ENCODE measurements at places on chromosomes 13 and 19.

GRCh38 chr13:66489586-66489985, 740.5 kb downstream of the PCDH9 start:
- no peak for DNase-seq

GRCh38 chr13:39596685-39597084, 6.3 kb downstream of the LHFPL6 start:
- DNase-seq, result no peak

DNA sequence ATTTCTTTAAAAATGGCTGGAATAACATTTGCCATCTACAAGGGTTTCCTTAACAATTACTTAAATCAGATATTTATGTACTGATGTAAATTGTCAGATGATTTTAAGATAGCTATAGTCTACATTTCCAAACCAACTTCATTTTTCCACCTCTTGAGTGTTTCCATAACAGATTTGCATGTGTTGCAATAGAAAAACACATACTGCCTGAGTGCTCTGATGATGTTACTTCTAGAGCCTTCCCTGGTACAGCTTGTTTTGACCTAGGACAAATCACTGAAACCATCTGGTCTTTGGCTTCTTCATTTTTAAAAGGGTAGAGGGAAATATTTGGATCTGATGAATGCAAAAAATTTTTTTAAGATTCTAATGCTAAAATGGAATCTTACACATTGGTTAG, 245.9 kb downstream of the PCDH9 start:
- DNase-seq, result no peak

DNA sequence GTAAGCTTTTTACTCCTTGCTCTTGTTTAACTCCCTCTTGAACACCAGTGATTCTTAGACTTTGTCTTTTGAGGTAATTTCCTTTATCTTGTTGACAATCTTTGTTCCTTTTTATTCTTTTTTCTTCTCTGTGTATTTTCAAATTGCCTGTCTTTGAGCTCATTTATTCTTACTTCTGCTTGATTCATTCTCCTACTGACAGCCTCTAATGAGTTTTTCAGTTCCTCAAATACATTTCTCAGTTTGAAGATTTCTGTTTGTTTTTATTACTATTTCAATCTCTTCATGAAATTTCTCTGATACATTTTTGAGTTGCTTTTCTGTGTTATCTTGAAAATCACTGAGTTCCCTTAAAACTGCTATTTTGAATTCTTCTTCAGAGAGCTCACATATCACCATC, 154.1 kb downstream of the ATP8A2 start:
- DNase-seq, result no peak

GRCh38 chr19:16376649-16377048, 52.0 kb downstream of the KLF2 start:
- no peak for DNase-seq

DNA sequence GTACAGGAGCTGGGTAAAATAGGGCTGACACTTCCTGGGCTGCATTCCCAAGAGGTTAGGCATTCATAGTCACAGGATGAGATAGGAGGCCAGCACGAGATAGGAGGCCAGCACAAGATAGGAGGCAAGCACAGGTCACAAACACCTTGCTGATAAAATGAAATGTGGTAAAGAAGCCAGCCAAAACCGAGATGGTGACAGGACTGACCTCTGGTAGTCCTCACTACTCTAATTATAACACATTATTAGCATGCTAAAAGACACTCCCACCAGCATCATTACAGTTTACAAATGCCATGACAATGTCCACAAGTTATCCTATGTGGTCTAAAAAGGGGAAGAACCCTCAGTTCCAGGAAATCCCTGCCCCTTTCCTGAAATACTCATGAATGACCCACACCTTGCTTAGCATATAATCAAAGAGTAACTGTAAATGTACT, 20.9 kb upstream of the IGSF23 start:
- no peak for DNase-seq

DNA sequence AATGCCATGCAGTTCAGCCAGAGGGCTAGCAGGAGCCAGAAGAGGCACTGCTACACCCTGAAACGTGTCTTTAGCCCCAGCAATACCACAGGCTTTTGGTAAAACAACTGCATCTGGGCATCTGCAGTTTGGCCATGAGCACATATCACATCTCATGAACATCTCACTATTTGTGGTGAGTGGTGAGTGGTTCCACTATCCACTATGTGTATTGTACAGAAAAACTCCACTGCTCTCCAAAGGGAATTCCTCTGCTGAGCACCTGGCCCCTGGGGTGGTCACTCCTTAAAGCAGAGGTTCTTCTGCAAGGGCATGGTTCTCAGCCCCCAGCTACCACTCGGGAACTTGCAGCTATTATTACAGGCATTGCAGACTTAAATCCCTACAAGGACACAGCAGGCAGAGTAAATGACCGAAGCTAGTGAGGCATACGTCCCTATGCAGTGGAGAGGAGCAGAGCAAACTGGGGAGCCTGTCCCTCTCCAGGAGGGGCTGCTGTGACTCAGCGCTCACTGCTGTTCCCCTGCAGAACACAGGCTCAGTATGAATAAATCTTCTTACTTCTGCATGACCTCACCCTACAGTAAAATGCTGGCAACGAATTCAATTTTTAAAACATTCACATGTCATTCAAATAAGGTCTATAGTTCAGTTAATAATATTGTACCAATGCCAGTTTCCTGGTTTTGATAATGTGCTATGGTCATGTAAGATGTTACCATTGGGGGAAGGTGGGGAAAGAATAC, 332.4 kb upstream of the ZNF507 start:
- DNase-seq, result no peak

DNA sequence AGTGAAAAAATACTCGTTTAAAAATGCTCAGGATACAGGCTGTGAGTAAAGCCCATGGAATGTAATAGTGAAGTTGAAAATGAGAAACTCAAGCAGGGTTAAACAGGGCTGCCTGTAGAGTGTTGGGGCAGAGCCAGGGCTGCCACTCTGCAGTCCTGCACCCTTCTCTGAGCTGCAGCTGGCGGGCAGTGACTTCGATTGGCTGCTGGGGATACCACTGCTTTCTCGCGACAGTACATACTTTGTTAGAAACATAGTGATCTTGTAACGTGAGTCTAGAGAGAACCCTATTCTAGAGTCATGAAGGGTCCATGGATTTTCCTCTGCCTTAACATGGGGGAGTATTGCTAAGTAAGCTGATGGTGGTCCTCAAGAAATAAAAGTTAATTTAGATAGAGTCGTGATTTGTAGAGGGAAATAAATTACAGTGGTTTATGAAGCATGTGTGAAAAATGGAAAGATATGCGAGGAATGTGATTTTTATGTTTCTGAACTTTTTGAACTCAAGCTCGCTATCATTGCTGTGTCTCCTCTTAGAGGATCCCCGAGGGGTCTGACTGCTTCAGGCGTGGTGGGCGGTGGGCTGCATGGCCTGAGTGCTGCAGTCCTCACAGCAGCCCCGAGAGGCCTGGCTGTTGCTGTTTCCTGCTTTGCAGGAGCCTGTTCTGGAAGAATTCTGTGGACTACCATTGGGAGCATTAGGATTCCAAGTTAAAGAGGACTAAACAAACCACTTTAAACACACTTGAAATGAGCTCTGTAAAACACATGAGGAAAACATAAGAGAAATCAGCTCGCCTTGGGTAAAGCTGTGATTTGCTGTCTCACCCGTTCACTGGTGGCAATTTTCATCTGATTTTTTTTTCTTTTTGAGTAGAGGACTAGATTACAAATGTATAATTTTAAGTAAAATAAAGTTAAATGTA, 95.7 kb downstream of the ARHGEF7 start:
- no peak for DNase-seq

- DNase-seq, result no peak
Measured at GRCh38 chr19:31255831-31256592, 93.2 kb downstream of the TSHZ3 start.

GRCh38 chr19:13795595-13796300, 505 bp downstream of the ZSWIM4 start:
- no peak for DNase-seq

DNA sequence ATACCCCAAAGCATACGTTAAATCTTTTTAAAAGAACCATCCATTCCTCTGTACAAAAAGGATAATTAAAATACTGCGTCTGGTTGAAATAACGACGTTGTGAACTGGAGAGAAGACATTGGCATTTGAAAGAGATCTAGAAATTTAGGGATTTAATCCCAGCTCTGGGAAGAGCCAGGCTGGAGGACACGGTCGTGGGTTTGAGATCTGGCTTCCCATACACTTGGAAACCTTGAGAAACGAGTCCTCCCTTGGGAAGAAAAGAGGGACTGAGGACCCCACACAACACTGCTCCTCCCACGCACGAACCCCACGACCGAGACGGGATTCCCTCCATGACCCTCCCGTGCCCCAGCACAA, 625 bp downstream of the ZNF709 start:
- no peak for DNase-seq

- no peak for DNase-seq
Measured at GRCh38 chr13:30175166-30175565, 132.2 kb downstream of the KATNAL1 start.

DNA sequence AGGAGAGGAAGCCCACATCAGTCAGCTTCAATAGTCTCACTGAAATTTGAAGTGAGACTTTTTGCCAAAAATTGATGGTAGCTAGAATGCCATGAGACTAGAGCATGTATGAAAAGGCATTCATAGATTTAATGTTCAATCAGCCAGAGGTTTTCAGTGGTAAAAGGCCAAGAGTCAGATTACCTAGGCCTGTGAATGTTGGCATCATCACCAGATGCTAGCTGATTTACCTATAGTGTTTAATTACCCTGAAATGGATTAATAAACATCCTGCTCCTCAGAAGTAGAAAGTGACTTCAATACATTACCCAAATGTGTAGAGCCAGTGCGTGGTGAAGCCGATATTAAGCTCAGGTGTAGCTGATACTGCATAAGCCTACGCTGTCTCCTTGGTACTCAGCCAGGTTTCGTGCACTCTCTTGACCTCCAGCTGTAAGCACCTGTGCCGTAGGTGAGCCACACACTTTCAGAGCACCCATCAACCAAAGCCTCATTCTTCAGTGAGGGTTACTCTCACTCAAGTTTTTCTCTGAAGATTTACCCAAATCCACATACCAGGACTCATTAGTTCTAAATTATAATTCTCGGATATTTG, 1140.3 kb upstream of the SLC10A2 start:
- no peak for DNase-seq

DNA sequence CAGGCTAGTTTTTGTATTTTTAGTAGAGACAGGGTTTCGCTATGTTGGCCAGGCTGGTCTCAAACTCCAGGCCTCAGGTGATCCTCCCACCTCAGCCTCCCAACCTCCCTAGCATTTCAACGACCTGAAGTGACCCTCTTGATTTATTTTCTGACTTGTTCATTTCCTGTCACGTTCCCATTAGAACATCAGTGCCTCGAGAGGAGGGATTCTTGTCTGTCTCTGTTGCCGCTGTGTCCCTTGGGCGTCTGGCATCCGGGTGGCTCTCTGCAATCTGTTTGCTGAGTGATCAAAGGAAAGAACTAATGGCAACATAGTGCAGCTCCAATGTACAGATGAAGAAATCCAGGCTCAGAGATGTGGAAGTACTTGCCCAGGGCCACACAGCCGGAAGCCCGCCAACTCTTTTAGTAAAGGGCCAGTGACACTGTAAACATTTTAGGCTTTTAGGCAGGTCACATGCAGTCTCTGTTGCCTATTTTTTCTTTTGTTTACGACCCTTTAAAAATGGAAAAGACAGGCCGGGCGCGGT, 47.5 kb downstream of the NFIC start:
- DNase-seq, result no peak

DNA sequence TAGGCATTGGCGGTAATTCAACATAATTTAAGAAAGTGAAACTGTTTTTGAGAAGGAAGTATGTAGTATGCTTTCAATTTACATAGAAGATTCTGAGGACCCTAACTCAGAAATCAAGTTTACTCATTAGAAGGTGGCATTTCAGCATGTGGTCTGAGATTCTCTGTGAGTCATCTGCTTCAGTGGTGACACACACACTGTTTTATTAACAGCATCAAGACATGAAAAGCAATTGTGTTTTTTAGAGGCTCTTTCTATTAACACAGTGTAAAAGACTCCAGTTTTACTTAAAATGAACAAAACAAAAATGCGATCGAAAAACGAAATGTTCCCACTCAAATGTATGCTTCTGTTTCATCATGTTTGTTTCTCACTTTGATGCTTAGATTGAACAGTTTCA, 802.1 kb upstream of the SLITRK6 start:
- DNase-seq, result no peak

GRCh38 chr13:75521956-75522355, 15.7 kb downstream of the COMMD6 start:
- no peak for DNase-seq

DNA sequence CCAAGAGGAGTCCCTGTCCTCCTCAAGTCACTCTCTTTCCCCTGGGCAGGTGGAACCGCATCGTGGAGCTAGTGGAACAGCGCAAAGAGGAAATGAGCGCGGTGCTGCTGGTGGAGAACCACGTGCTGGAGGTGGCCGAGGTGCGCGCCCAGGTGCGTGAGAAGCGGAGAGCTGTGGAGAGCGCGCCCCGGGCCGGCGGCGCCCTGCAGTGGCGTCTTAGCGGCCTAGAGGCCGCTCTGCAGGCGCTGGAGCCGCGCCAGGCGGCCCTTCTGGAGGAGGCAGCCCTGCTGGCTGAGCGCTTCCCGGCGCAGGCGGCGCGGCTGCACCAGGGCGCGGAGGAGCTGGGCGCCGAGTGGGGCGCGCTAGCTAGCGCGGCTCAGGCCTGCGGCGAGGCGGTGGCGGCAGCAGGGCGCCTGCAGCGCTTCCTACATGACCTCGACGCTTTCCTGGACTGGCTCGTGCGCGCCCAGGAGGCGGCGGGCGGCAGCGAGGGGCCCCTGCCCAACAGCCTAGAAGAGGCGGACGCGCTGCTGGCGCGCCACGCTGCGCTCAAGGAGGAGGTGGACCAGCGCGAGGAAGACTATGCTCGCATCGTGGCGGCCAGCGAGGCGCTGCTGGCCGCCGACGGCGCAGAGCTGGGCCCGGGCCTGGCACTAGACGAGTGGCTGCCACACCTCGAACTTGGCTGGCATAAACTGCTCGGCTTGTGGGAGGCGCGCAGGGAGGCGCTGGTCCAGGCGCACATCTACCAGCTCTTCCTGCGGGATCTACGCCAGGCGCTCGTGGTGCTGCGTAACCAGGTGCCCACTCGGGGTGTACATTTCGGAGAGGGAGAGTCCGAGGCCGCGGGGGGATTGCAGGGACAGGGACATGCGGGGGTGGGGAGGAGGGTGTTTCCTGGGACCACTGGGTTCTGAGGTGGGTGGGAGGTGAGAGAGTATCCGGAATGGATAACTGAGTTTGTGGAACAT, 52.8 kb downstream of the SPTBN4 start:
- no peak for DNase-seq

GRCh38 chr13:76385586-76385985, 500.6 kb downstream of the KCTD12 start:
- no peak for DNase-seq

DNA sequence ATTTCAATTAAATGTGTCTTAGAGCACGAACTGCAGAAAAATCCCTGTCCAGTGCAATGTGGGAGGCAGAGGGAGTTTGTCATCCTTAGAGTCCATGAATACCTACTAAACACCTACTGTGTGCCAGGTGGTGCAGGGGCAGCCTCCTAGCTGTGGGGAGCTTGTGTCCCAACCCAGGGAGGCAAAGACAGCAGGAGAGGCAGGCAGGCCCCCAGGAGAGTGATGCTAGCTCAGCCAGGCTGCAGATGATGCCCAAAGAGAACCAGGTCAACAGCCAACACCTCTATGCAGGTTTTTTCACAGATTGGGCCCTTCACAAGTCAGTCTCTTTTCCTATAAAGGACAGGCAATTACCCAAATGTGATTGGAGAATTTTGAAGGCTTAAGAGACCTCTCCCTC, 108.2 kb upstream of the UQCRFS1 start:
- no peak for DNase-seq

GRCh38 chr13:76832258-76832988, 53.8 kb downstream of the KCTD12 start:
- no peak for DNase-seq

GRCh38 chr13:79457390-79457789, 23.6 kb upstream of the NDFIP2 start:
- no peak for DNase-seq

- no peak for DNase-seq
Measured at GRCh38 chr19:35990156-35990555, 4.8 kb upstream of the SDHAF1 start.

All from forelimb muscle (tissue), 1 donor.